ENCODE measurements at places on chromosomes 1 and 21.
A peak's percentile ranks its signal among the peaks of the same experiment; 100 is the strongest.

GRCh38 chr1:93598861-93599439 lies 82.7 kb downstream of the BCAR3 start:
- DNase-seq: no peak

DNA sequence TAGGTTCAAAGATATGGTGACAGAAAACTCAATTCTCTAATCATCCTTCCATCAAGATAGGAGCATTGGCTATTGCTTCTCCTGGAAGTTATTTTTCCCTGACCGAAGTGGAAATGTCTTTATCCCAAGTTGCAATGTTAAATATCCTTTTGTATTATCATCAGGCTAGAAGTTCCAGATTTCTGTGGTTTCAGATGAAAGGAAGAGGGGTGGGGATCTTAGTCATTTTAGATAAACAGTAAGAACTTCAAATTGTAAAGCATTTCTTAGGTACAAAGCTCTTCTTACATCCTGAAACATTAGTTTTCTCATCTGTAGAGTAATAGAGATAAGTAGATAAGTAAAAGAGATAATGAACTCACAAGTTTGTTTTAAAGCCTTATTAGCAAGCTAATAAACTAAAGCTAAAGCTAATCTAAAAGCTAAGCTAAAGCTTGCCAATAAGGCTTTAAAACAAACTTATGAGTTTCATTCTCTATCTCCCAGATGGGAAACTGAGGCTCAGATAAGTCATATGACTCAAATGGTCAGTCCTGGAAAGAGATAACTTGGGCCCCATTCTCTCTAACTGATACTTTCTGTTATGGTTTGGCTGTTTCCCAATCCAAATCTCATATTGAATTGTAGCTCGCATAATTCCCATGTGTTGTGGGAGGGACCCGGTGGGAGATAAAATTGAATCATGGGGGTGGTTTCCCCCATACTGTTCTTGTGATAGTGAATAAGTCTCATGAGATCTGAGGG lies 99.2 kb upstream of the KCNK2 start:
- no peak for DNase-seq

DNA sequence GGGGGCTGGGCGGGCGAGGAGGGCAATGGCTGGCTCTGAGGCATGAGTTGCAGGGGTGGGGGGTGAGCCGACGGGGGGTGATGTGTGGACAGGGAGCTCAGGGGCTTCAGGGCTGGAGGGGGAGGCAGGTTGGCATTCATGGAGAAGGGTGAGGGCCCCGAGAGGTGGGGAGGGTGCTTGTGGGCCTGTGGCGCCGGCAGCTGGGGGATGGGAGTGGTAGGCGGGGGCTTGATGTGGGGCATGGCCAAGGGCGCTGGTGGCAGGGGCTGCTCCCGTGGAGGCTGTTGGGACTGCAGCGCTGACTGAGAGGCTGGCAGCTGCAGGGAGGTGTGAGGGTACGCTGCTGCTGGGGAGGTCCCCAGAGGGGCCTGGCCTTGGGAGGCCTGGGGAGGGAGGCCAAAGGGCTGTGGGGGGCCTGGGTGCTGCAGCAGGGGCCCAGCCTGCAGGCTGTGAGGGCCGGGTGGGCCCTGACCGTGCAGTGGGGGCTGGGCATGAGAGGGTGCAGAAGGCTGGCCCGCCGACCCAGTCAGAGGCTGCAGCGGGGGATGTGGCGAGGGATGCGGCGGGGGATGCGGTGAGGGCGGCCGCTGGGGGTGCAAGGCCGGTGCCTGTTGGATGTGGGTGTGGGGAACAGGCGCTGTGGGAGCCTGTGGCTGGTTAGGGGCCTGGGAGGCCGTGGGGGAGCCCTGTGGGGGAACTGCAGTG lies 42.7 kb downstream of the SLC45A1 start:
- DNase-seq: no peak

DNA sequence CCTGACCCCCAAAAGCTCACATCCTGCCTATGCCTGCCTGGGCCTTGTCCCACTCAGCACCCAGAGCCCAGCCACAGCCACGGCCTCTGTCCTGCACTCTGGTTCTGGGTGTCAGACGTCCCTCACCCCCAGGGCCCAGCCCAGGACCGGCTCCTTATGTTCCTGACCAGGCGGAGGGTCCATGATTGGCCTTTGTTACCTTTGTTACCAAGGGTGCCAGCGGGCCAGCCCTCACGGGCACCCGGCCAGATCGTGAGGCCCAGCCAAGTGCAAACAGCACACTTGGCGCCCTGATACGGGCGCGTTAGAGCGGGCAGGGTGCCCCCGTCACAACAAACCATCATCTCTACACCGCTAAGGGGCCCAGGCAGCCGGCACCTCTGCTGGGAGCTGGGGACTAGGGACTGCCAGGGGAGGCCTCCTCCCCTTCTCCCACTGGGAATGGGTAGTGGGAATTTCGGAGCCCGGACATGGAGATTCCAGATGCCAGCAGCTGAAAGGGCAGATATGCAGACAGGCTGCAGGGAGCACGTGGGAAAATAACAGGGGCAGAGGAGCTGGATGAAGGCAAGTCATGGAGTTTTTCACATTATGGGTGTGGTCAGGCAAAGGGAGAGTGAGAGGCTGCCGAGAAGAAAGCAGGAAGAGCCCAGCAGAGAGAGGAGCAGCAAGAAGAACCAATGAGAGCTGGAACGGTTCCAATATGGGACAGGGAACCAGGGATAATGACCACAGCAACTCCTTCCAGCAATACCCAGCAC lies 22.1 kb downstream of the HSPG2 start:
- DNase-seq: no peak

DNA sequence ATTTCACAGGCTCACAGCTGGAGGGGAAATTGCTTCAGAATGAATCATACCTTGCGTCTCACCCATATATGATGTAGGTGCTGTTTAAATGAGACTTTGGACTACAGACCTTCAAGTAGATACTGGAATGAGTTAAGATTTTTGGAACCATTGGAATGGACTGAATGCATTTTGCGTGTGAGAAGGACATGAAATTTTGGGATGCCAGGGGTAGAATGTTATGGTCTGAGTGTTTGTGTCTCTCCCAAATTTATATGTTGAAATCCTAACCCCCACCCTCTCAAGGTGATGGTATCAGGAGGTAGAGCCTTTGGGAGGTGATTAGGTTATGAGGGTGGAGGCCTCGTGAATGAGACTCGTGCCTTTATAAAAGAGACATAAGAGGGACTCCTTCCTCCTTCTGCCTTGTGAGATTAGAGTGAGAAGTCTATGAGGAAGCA lies 41.4 kb downstream of the KCNK1 start:
- no peak for DNase-seq

DNA sequence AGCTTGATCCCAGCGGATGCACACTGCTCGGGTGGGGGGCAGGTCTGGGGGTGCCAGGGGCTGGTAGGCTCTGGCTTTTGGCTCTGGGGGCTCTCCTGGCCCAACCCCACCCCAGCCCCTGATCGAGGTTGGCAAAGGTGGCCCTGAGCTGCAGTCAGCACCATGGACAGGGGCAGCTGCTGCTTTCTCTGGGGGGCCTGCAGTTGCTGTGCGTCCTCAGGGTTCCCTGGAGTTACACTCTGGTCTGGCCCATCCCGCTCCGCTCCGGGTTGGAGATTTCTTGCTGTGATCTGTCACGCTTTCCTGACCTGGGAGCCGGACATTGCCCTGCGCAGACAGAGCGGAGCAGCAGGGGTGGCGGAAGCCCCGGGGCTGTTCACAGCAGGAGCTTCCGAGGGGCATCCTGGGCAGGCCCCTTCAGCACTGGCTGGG lies 8.0 kb upstream of the PLCH2 start:
- peak; percentile 29 for DNase-seq

DNA sequence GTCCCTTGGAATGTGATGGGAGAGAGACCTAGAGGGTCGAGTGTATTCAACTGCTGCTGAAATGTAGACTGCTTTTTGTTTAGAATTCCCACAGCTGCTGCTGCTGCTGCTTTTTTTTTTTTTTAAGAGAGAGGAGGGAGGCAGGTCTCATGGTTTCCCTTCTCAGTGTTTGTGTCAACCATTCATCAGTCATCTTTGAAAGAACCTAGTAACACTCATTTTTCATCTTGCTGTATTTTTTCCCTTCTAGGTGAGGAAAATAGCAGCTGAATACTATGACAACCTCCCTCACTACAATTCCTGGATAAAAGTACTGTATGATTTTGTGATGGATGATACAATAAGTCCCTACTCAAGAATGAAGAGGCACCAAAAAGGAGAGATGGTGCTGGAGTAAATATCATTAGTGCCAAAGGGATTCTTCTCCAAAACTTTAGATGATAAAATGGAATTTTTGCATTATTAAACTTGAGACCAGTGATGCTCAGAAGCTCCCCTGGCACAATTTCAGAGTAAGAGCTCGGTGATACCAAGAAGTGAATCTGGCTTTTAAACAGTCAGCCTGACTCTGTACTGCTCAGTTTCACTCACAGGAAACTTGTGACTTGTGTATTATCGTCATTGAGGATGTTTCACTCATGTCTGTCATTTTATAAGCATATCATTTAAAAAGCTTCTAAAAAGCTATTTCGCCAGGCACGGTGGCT lies 9.2 kb downstream of the DEGS1 start:
- no peak for DNase-seq

GRCh38 chr1:234486858-234487840 lies 8.2 kb upstream of the TARBP1 start:
- DNase-seq: no peak

GRCh38 chr1:201736707-201737320 lies 92.1 kb upstream of the IPO9 start:
- no peak for DNase-seq

DNA sequence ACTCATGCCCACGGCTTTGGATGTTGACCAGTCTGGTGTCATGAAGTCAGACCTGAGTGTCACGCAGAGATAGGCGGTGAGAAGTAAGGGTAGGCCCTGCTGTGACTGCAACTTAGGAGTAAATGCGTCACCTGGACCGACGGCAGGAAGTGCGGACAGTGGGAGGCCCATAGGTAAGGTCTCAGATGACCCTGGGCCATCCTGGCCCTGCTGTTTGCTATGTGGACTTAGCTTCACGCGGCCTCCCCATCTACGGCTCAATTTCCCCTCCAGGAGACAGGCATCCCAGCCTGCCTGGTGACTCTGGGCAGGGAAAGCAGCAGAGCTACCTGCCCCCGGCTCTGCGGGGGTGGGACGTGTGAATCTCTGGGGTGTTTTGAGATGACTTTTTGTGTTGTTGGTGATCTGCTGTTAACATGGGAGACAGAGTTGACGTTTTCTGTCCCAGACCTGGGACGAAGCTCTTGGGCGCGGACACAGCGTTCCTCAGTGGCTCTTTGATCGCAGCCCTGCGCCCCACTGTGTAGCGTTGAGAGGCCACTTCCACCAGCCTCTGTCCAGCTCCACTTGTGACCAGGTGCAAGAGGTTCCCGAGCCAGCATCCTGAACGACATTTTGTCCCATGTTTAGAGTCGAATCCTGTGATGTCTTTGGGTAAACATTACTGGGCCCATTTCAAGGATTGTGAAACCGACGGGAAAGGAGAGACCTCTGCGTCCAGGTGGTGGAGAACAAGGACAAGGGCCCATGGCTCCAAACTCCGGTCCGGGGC lies 39.9 kb downstream of the CRYAA start:
- DNase-seq: no peak

DNA sequence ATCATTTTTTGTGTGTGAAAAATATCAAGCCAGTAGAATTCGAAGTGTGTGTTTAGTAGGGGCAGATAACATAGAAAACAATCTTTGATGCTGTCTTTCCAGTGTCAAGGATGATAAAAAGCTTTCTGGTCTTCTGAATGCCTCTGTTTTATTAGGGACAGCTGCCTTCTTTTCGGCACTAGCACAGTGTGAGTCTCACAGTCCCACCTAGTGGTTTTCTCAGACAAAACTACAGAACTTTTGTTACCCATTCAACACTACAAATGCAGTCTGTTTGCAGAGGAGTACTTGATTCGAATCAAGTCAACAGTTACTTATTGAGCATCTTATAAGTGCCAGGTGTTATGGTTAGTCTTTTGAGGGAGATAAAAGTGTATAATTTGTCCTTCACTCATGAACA lies 30.6 kb upstream of the MCOLN3 start:
- DNase-seq: no peak

DNA sequence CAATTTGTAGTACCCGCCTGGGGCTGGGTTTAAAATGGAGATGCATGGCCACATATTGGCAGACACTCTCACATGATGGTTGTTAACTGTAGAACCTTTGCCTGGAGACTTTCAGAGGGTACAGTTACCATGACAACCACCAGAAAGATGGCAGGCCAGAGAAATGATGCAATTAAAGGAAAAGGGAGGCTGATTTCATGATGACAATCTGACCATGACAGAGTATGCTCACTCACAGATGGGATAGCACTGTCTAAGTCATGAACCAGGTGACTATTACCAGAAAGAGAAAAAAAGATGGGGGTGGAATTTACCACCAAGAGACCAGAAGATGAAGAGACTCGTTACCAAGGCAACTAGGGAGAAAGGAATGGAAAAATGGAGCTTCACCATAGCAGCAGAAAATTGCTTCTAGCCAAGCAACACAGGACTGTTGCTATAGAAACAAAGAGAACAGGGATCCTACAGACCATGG lies 3.5 kb upstream of the TRIT1 start:
- DNase-seq: no peak

- DNase-seq: peak; percentile 32
These were observed 4.1 kb downstream of the EIF2D start for GRCh38 chr1:206608108-206608698.

- DNase-seq: no peak
These were observed 151.5 kb downstream of the PEX14 start for GRCh38 chr1:10626131-10626731.

DNA sequence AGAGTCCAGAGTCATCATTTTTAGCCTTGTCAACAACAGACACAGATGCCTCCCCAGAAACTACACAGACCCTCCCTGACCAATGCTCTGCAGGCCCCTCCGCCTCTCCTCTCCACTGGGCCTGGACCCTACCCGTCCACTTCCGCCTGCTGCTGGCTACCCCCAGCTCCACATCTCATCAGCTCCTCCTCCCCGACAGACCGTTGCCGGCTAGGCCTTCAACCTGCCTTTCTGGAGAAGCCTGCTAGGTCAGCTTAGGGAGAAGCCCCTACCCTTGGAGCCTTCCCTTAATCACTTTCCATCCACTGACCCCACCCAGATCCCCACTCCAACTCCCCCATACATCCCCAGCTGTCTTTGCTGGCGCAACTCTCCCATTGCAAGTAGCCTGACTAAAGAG lies 1.4 kb downstream of the TRIM17 start:
- no peak for DNase-seq

DNA sequence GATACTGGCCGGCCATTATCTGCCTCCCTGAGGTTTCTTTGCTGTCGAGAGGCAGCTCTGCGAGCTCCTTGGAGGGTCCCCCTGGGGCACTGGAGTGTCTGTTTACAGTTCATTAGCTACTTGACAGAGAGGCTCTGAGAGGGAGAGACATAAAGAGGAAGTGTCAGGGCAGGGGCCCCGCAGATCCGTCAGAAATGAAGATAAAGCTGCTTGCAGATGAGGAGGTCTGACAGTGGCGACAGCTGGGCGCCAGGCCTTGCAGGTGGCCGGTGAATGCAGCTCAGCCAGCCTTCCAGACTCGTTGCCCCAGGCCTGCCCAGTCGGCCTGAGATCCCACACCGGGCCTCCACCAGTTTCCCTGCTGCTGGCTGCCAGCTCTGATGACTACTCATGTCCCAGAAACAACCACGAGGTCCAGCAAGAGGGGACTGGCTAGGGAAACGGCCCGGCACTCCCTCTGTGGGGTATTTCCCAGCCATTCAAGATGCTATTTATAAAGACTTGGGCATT lies 84.7 kb downstream of the DISP3 start:
- no peak for DNase-seq

GRCh38 chr1:60911966-60912697 lies 170.2 kb upstream of the NFIA start:
- DNase-seq: no peak

Data from activated B cell treated with CpG ODN at 0.5 μM for 24 hours (primary cell).